Stimulated activated CD8-positive, alpha-beta memory T cell treated with anti-CD3 and anti-CD28 coated beads, Interleukin-12 subunit alpha, Interleukin-12 subunit beta, amount 100 ng/mL, for 4 hours (primary cell): ENCODE measurements at places on chromosomes 12 and 14.

- DNase-seq: no peak
Measured at GRCh38 chr12:33205981-33206380, 233.6 kb downstream of the SYT10 start.

GRCh38 chr14:100907240-100907639 lies 3.7 kb upstream of the RTL1 start:
- no peak for DNase-seq

DNA sequence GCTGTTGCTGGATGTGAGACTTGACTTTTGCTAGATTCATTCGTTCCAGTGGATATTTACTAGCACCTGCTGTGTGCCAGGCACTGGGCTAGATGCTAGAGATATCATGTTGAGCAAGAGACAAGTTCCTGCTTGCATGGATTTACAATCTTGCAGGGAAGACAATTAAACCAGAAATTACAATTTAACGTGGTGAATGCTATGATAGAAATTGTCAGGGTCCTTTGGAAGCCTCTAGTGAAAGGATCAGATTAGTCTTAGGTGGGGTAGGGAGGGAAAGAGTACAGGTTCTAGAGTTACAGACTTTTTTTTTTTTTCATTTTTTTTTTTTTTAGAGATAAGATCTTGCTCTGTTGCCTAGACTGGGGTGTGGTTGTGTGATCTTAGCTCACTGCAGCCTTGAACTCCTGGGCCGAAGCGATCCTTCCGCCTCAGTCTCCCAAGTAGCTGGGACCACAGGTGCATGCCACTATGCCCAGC lies 36.7 kb downstream of the SPATS2 start:
- DNase-seq: no peak

GRCh38 chr12:123232472-123232806 lies 502 bp downstream of the MPHOSPH9 start:
- no peak for DNase-seq

DNA sequence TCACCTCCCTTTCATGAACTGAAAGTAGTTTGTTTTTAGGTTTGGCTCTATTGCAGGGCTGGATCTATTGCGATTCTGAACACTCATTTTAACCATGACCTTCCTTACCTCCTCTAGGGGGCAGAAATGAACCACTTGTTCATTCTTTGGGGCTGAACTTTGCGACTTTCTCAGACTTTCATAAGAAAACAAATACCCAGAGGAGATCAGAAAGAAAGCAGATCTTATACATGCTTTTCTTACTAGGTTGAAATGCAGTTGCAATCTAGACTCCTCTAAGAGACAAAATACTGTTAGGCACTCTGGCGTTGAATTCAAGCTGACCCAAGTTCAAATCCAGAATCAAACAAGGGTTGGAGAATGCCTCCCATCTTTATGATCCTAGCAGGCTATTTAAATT lies 32.6 kb upstream of the PLEKHG3 start:
- DNase-seq: no peak

DNA sequence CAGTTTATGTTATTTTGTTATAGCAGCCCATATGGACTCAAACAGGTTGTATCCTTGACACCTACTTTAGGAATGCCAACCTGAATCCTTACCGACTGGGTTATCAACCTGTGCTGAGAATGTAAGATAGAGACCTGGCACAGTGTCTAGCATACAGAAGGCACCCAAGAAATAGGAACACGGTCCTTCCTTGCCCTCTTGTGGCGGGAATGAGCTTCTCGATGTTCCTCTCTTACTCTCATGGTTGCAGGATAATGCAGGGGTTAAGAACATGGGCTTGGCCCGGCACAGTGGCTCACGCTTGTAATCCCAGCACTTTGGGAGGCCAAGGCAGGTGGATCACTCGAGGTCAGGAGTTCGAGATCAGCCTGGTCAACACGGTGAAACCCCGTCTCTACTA lies 6.5 kb downstream of the C12orf43 start:
- no peak for DNase-seq

DNA sequence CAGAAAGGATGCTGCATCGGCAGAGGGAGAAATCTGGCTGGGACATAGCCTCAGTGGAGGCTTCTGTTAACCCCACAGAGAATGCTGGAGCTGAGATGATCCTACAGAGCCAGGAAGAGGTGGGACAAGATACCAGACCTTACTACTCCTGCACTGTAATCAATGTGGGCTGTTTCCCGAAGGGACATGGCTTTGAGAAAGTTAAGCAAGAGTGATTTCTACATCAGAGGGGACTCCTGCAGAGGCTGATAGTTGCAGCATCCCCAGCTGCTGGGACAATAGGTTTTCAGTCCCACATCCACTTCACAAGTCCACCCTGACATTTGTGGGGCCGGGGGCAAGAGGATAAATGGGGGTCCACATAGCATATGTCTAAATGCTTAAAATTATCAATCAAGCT lies 22.5 kb upstream of the CMKLR1 start:
- no peak for DNase-seq

- no peak for DNase-seq
Measured at GRCh38 chr14:74605531-74606223, 6.4 kb downstream of the LTBP2 start.

DNA sequence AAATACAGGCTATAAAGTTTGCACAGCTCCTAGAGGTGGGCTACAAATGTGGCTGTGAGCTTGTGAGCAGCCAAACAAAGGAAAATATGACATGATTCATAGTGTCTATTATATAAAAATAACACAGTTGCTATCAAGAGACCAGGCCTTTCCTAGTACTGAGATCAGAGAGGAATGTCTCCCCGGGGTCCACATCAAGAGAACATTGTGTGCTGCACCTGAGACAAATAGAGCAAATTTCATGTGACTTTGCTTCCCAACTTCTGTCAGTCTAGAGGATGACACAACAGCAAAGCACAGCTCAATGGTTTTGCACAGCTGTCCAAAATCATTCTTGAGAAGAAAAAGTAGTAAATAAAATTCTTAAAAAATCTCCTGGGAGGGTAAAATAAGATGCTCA lies 297.5 kb upstream of the PRKD1 start:
- DNase-seq: no peak

- DNase-seq: no peak
Measured at GRCh38 chr14:21322716-21323115, 42.8 kb downstream of the RPGRIP1 start.

DNA sequence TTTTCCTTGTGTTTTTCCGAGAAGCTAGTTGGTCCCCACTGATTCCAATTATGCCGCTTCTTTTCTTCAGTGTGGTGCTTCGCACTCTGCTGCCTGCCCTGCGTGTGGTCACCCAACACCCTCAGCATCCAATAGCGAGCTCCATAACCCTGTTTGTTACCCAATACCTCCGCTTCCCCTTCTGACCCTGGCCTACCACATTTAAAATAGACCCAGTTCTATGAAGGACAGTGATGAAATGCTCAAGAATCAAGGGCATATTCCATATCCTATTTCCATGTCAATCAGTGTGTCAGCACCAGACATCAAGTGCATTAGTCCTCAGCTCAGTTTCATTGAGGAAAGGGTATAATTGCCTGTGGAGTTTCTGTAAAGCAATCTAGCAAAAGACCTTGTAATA lies 9.5 kb downstream of the NDRG2 start:
- DNase-seq: no peak

DNA sequence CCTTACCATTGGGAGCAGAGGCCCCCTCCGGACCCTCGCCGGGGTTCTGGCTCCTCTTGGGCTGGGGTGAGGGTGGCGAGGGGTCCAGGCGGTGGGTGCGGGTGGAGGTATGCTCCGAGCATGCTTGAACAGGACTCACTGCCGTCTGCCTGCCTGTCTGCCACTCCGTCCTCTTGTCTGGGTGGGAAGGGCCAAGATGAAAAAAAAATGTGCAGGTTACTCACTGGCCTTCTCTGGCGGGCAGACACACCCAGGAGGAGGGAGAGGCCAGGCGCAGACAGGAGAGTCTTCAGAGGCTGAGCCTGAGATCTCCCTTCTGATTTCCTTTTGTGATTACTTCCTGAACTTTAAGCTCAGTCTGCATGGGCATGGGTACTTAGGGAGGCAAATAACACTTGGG lies 76.1 kb downstream of the STON2 start:
- no peak for DNase-seq

DNA sequence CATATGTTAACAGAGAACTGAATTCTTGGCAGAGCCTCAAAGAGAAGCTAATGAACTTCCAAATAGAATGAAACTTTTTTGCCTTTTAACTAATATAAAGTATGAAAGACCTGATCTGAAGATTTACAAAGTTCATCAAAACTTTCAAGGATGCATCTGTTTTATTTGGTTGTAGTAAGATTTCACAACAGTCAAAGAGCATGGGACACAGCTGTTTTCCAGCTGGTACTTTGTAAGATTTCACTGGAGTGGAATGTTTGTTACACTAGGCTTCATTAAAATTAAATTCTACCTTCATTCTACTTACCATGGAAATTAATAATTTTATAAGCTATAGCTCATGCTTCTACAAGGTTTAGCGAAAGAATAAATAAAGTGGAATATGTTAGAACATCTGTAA lies 351.2 kb downstream of the SLC6A15 start:
- DNase-seq: no peak

GRCh38 chr14:84074626-84075025 lies 1455.3 kb upstream of the FLRT2 start:
- DNase-seq: no peak

- DNase-seq: no peak
Measured at GRCh38 chr12:6697584-6698351, 2.8 kb downstream of the PIANP start.

GRCh38 chr12:64993461-64993860 lies 127.6 kb downstream of the WIF1 start:
- DNase-seq: no peak

DNA sequence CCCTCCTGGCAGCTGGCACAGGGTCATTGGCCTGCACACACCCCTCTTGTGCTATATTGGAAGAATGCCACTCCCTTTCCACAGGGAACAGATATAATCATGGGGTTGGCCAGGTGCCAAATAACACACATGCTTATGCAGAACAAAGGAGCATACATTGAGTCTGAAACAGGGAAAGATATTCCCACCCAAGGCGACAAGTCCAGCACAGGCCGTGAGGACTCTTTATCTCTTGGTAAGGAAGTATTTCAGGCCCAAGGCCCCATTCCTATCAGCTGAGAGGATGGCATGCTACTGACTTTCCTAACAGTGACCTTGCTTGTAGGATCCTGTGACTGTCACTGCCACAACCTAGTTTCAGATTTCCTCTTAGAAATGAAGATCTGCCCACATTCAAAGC lies 59.0 kb upstream of the STXBP6 start:
- no peak for DNase-seq

DNA sequence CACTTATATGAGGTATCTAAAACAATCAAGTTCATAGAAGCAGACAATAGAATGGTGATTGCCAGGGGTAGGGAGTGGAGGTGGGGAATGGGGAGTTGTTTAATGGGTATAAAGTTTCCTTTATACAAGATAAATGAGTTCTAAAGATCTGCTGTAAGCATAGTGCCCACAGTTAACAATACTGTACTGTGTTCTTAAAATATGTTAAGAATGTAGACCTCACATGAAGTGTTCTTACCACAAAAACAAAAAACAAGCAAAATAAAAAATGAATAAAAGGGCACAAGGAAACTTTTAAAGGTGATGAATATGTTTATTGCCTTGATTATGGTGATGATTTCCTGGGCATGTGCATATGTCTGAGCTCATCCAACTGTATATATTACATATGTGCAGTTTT lies 211.8 kb downstream of the MSRB3 start:
- no peak for DNase-seq

- DNase-seq: no peak
Measured at GRCh38 chr14:84657911-84658310, 872.0 kb upstream of the FLRT2 start.

DNA sequence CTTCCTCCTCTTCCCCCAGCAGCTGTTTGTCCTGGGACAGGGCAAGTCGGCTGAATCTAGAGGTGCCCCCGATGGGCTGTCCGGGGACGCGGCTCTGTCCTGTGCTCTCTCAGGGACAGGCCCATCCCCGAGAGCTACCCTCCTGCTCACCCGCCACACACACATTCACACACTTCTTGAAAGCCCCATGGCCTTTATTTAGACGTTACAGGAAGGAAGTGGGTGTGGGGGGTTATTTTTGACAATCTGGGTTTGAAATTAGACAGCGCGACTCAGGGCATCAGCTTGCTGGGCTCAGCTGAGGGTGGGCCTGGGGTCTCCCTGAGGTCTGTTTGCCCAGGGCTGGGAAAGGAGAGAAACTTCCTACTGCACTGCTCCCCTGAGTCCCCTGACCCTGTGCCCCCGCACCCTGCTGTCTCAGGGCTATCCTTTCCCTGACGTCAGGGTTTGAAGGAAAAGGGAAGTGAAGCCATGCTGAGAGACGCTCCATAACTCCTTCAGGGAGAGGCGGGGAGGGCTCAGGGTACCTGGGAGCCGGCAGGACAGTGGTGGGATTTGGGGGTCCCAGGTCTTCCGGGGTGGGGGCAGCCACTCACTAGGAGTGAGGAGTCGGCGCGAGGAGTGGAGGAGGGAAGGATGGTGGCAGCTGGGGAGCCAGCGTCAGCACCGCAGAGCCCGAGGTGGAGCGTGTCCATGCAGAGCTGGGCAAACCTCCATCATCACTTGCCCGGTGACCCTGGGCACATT lies 8.1 kb downstream of the PTPN6 start:
- peak; percentile 62 for DNase-seq

- DNase-seq: no peak
Measured at GRCh38 chr12:71838231-71838630, 1.3 kb upstream of the TBC1D15 start.

GRCh38 chr12:124368421-124369032 lies 73.6 kb downstream of the RFLNA start:
- DNase-seq: no peak

GRCh38 chr12:125096894-125097293 lies 31.7 kb downstream of the AACS start:
- DNase-seq: no peak

- DNase-seq: no peak
Measured at GRCh38 chr14:36671149-36671548, 9.5 kb downstream of the PAX9 start.
